Posterior cingulate gyrus (tissue), 11 donors: ENCODE measurements at places on chromosomes 3 and 15.

DNA sequence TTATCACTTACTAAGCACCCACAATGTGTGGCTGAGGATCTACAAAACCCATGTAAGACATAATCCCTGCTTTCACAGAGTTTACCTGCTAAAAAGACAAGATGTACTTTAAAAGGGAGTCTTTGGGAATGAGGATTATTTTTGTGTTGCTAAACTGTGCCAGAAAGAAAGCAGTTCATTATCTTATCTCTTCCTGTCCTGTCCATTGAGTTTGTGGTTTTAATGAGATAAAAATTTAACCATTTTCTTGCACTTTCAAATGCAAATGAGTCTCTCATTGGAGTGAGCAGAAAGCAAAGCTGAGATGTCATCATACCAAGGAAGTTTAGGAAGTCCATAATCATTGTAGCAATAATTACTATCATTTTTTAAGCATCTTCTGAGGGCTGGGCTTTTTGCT, 231.2 kb upstream of the ADAMTS9 start:
- DNase-seq = no peak

- DNase-seq = no peak
These were observed 48.5 kb upstream of the RAB6B start for GRCh38 chr3:133944181-133944580.

GRCh38 chr15:78104119-78104479, 11.7 kb downstream of the SH2D7 start:
- no peak for DNase-seq

DNA sequence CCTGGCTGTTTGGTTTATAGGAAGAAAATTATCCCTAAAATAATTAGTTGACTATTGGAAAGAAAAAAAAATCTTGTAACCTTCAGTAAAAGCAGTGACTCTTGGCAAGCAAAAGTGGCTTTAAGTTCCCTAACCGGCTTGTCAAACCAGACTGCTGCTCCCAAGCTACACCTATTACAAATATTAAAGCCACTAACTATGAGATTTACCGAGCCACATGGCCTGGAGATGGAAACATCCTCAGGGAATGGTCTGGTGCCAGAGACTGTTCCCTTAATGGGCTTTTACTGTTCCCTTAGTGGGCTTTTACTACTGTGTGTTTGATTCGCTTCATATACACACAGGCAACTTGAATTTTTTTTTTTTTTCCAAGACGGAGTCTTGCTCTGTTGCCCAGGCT, 35.9 kb upstream of the ZNF774 start:
- DNase-seq = no peak

GRCh38 chr15:28096670-28097431, 2.3 kb downstream of the OCA2 start:
- DNase-seq = no peak

DNA sequence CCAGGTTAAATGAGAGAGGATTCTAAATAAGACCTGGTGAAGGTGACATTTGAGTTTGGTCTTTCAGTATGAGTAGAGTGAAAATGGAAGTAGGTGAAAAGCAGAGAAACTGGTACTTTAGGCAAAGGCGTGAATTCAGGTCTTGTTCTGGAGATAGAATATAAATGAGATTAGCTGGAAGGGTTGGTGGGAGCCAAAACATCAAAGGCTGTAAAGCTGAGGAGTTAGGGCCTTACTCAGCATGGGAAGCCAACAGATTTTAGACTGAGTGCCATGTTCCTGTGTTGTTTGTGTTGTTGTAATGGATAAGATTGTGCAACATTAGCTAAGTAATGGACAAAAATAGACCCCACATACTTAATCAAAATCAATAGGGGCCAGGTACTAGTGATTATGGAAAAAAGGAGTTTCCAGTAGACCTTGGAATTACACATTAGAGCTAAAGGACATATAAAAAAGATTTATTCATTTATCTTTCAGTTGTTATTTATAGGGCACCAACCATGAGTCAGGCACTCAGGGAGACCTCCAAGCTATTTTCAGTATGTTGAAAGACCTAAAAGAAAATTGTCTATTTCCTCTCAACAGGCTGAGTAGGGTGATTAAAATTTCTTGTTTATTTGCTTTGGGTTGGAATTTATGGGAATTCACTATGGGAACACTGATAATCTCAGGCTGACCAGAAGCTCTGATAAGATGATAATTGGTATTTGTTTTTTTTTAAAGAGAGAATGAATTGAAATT, 20.8 kb downstream of the ARL14 start:
- no peak for DNase-seq

DNA sequence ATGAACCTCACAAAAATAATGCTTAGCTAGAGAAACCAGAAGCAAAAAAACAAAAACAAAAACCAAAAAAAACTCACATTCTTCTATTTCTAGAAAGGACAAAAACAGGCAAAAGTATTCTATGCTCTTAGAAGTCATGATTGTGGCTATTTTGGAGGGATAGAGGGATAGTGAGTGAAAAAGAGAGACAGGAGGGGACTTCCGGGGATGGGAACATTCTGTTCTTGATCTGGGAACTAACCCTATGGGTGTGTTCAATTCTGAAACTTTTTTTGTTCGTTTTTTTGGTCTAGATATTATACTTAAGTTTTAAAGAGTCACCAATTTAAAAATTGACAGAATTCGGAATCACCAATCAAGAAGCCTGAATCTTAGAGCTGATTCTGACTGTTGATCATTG, 120.0 kb upstream of the TPM1 start:
- DNase-seq = no peak
